Stimulated activated CD4-positive, alpha-beta T cell treated with anti-CD3 and anti-CD28 coated beads, Interleukin-1b, Interleukin-23, amount 100 ng/mL, for 1 hour (primary cell): ENCODE measurements at places on chromosomes 3 and 15.

GRCh38 chr3:61157414-61157813 lies 93.8 kb downstream of the FHIT start:
- no peak for DNase-seq

GRCh38 chr3:180571831-180572598 lies 29.9 kb upstream of the TTC14 start:
- no peak for DNase-seq

DNA sequence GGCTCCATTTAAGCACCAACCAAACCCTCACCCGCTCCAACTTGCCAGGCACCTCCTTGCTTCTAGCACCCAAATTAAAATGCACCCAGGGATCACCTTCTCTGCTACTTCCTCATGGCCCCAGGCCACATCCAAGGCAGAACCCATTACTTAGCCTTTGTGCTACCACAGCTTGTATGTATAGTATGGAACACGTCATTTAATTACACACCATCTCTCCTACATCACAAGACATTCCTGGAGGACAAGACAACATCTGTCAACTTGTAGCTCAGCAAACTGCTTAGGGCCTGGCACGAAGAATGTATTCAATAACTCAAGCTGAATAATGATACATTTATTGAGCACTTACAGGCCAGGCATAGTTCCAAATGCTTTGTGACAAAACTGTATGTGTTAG lies 23.3 kb downstream of the ZDHHC3 start:
- DNase-seq, result no peak

DNA sequence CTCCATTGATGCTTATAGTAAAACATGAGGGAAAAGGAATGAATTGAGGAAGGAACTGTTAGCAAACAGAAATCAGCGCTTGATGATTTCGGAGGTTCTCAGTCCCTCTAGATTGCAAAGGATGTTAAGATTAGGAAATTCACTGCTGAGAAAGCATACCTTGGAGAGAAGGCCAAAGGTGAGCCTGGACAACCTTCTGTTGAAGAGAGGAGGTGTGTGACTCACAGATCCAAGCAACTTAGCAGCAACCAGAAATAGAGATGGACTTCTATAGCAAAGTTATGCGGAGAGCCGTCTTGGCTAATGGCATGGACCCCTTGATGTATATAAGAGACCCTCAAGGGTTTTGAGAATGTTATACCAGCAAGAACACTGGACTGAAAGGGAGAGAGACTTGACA lies 114.3 kb downstream of the EEFSEC start:
- no peak for DNase-seq

DNA sequence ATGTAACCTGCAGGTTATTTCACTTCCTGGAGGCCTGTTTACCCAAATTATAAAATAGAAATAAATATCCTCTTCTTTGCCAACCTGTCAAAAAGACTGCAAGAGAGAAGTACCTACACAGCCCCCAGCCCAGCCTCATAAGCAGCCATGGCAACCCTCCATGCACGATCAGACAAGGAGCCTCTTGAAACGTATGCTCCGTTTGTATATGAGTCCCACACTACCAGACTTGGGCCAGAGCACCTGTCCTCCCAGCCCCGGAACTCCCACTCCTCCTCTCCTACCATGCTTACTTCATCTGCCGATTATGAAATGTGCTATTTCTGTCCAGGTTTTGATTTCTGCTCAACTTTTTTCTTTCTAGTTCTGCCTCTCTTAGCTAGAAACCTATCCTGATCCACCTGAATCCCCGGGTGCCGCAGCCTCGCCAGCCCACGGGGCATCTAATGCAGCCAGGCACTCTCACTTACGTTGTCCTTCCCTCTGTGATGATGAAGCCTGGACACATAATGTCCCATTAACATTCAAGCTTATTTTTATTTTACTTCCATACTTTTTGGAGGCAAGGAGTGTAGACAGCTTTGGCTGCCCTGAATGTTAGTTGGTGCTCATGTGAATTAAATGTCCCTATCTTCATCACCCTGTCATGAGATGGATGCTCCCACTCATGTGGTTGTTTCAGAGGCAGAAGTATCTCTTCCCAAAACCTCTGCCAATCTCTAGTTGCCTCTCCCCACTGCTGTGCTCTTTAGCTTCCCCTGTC lies 73.8 kb downstream of the MB21D2 start:
- no peak for DNase-seq

DNA sequence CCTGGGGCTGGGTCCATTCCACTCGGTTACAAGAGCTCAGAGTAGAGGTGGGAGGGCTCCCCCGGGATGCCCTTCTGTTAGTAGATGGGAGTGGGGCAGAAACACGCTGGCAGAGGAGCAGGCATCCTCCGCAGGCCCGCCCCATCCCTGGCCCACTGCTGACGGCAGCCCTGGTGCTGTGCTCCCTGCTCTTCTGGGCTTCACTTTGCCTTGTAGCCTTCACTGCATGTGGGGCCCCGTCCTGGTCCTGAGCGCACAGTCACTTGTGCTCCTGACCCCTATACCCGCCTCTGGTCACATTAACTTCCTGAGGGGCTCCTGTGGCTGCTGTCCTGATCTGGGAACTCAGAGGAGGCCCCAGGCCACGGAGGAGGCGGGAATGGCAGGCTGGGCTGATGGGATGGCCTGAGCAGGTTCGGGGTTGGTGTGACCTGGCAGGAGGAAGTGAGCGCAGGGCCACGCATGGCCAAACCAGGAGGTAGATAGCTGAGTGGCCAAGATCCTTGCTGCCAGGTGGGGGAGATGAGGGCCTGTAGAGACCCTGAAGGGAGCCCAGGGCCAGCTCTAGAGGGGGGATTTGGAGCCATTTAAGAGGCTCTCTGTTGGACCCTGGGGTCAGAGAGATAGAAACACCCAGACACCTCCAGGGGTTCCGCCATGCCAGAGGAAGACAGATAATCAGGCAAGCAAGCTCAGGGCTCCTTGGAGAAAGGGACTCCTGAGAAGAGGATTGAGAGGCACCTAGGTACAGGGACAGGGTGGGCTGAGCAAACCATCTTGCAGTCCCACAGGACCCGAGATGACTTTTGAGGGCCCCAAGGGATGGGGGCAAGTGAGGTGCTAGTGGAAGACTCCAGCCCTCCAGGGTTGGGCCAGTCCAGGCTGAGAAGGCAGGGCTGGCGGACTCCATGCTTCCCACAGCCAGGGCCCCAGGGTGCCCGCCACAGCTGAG lies 92.2 kb upstream of the PRR23E start:
- DNase-seq, result no peak

- DNase-seq, result no peak
These were observed 8.8 kb upstream of the FAM107A start for GRCh38 chr3:58585994-58586393.

GRCh38 chr15:37115538-37115937 lies 15.2 kb upstream of the MEIS2 start:
- no peak for DNase-seq

DNA sequence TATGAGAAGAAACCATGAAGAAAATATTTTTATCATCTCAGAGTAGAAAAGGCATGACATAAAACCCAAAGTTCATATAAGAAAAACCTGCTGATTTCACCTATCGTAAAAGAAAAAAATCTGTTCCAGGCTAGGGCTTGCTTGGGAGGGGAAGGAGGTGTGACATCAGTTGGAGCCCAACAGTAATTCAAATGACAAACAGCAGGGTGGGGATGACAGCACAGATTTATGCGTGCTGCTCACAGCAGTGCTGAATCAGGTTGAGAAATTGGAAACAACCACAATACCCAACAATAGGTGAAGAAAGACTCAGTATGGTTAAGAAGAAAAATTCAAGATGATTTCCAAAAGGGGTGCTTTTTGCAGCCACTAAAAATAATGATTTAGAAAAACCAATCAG lies 172.4 kb downstream of the PDE8A start:
- DNase-seq, result no peak

- no peak for DNase-seq
These were observed 9.0 kb upstream of the COPG1 start for GRCh38 chr3:129240436-129240835.

DNA sequence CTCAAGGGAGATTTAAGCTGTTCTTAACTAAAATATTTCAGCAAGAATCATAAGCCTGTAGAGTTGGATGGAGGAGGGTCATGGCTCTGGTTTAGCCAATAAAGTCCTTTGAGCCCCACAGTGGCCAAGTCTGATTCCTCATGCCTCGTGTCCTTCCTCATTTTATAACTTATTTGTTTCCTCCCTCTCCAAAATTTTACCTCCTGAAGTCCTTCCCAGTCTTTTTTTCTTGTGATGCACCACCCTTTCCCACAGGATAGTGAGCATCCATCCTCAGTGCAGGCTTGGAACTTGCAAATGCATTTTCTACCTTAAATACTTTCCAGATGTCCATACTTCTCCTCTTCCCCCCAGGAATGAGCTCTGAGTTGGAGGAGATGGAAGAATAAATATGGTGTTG lies 162.7 kb upstream of the AGTR1 start:
- no peak for DNase-seq

DNA sequence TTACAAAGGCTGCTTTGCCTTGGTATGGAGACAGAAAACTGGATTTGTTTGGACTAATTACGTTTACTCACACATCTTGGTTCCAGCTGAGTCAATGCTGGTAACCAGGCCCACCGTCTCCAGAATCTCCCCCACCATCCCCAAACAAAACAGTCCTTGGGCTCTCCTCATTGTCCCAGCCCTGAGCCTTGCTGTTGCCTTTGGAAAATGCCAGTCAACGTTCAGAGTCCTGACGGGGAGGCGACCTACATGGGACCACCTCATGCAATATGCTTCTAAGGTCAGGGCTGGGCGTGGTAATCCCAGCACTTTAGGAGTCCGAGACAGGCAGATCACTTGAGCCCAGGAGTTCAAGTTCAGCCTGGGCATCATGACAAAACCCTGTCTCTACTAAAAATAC lies 85.2 kb upstream of the IQSEC1 start:
- no peak for DNase-seq

DNA sequence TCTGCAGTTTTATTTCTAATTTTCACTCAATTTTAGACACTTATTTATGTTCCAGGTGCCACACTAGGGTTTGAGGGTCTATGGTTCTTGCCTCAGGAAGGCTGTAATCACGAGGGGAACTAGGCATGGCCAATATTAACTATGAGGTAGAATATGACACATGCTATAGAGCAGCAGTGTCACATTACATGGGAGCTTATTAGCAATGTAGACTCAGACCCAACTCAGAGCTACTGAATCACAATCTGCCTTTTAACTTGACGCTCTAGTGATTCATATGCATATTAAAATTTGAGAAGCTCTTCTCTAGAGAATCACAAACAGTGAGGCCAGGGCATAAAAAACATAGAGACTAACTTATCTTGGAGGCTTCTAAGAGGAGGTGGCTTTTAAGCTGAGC lies 32.8 kb upstream of the MRPL3 start:
- no peak for DNase-seq

DNA sequence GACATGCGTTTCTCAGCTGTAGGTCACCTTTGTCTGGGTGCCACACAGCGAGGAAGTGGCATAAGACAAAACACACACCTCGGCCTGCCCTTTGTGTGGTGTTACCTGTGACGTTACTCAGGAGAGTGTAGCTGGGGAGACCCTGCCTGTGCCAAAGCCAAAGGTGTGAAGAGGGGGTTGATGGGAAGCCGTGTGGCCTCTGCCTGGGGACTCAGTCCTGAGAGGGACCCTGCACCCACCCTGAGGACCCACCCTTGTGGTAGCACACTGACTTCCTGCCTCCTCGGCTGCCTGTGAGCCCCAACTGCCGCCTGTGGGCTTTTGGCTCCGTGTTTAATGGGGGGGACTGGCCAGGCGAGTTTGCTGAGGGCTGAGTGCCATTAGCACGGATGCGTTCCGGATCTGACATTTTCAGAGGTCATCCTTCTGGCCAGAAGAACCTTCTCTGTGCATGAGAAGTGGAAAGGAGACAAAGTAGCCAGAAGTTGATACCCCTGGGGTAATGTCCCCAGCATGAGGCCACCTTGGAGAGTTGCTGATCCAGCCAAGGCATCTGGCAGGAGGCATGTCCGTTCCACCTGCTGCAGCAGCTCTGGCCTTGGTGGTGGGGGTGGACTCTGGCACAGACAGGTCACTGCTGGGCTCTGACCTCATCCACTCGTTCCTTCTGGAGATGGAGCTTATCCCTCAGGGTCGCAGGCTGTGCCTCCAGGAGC lies 51.8 kb upstream of the FURIN start:
- DNase-seq, result no peak

DNA sequence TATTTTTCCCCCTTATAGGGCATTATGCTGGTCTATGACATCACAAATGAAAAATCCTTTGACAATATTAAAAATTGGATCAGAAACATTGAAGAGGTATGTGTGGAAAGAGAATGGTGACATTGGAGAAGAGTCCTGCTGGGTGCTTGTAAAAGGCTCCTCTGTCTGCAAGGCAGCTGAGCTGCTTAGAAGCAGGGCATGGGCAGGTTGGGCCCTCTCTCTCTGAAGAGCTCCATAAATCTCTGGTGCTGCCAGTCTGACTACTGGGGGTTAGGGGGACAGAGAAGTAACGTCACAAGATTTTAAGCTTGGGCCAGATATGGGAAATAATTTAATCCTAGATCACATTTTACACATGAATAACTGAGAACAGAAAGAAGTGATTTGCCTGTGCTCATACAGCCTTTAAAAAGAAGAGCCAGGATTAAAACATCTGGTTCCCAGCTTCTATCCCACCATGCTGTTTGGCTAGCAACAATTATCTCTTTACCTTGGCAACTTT lies 21.9 kb upstream of the APH1B start:
- no peak for DNase-seq

GRCh38 chr15:40696228-40696627 lies 1.3 kb downstream of the RAD51 start:
- DNase-seq, result no peak

DNA sequence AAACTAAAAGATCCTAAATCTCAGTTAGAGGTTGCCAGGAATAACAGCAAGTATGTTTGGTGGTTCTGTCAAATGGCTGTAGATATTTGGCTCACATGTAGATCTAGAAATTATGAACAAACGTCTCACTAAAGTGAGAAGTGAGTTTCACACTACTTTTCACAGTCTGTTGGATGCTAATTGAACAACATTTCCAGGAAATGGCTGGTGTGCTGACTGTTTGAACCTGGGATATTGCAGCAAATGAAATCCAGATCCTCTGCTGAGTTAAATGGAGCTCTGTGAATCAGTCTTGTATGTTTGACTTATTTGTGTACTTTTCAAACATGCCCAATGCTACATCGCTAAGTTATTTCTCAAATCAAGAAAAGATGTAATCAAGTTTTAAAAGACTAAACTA lies 21.3 kb upstream of the RSL24D1 start:
- no peak for DNase-seq

DNA sequence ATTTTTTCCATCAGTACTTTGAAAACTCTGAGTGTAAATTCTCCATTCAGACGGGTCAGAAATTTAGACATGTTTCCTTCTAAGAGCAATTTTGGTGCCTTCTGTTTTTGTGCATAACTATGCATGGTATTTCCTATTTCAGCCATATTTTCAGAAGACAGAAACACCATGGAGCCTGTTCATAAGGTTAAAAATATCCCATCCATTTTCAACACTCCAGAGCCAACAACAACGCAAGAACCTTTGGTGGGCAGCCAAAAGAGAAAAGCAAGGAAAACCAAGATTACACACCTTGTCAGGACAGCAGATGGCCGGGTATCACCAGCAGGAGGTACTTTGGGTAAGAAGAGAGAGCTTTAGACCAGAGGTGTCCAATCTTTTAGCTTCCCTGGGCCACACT lies 275.6 kb downstream of the BBX start:
- DNase-seq, result no peak

GRCh38 chr3:133765256-133765655 lies 19.1 kb downstream of the TF start:
- DNase-seq, result no peak

GRCh38 chr3:143081844-143082778 lies 37.5 kb upstream of the CHST2 start:
- no peak for DNase-seq
